Left lobe of liver (tissue), 2 donors: ENCODE measurements at places on chromosomes 5 and 9.
A peak's percentile ranks its signal among the peaks of the same experiment; 100 is the strongest.

- DNase-seq = no peak
Measured at GRCh38 chr5:111069839-111070238, 1.7 kb upstream of the TSLP start.

DNA sequence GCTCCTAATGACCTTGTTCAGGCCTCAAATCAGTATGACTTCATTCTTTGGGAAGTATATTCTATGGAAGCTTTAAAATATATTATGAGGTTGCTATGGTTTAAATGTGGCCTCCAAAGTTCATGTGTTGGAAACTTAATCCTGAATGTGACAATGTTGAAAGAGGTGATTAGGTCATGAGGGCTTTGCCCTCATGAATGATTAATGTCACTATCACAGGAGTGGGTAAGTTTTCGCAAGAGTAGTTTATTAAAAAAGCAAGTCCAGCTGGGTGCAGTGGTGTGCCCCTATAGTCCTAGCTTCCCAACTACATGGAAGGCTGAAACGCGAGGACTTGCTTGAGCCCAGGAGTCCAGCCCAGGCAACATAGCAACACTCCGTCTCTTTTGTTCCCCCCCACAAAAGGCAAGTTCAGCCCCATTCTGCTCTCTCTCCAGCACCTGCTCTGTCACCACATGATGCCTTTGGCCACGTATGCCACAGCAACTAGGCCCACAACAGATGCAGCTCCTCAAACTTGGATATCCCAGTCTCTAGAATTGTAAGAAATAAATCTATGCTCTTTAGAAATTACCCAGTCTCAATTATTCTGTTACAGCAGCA, 105.3 kb downstream of the SIL1 start:
- DNase-seq = no peak

DNA sequence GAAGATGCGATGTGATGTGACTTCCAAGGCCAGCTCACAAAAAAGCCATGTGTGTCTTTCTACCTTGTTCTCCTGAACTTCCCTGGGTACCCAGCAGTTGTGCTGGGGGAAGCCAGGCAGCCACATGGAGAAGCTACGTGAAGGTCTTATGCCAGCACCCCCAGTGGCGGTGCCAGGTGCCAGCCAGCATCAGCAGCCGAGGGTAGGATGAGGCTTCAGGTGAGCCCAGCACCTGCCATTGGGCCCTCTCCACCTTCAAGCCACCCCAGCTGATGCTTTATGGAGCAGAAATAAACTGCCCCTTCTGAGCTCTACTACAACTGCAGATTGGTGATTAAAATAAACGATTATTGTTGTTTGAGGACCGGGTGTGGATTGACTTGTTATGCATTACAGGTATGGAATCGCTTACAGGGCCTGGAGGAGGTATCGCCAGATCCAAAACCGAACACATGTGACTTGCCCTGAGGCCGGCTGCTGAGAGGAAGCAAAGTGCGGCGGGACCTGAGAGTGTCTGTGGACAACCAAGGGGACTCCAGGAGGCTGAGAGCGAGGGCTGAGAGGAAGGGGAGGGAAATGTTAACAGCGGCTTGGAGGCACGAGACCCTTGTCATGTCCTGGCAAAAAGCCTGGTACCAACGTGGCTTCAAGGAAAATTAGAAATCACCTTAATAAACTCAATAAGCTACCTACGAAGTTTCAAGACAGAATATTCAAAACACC, 36.0 kb upstream of the OLFM1 start:
- DNase-seq = peak; percentile 22

DNA sequence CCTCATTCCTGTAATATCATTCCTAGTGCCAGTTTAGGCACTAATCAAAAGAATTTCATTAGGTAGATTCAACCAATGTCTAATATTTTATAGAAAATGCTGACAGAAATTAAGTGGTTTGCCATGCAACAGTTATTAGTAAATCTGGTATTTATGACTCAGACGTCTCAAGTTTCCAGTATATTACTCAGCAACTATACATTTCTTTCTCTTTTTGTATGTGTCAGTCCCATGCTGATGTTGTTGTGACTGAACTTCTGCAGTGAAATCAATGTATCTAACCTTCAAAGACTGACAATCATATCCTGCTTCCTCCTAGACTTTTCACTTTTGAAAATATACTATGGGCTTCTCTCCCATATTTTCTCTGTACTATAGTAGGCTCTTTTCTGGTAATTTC, 822.5 kb downstream of the NR2F1-AS1 start:
- no peak for DNase-seq

GRCh38 chr9:137540536-137540935, 9.7 kb downstream of the PNPLA7 start:
- no peak for DNase-seq

DNA sequence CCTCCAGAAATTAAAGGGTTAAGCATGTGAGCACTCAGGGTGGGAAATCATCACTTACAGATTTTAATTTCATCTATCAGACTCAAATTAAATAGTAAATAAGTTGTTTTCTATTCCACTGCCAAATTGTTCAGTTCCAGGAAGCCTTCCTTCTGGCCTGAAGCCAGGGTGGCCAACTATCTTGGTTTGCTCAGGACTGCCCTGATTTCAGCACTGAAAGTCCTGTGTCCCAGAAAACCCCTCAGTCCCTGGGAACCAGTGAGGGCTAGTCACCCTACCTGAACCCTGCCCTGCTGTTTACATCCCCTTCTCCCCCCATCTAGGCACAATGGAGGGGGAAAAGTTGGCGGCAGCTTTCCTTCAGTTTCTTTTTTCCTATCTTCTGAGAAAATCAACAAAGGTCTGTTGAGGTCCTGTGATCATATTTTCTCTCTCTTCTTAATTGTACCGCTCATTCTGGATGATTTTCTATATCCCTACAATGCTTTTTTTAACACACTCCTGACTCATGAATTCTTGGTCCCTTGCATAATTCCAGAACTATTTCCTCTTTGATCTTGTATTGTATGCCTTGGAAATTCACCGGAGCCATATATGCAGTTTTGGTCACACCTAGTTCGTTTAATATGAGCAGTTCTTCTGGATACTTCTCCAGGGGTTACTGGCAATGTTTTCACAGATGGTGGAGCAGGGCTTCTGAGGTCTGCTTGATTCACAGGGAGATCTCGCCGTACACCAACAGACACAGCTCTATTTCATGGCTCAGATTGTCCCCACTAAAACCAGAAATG, 103.8 kb downstream of the MAP1B start:
- DNase-seq = no peak

GRCh38 chr9:126164796-126165525, 161.7 kb upstream of the MVB12B start:
- peak; percentile 26 for DNase-seq

- DNase-seq = no peak
Measured at GRCh38 chr5:133236541-133236951, 184.7 kb downstream of the HSPA4 start.

- DNase-seq = no peak
Measured at GRCh38 chr5:17817990-17818389, 183.7 kb downstream of the TAF11L14 start.

DNA sequence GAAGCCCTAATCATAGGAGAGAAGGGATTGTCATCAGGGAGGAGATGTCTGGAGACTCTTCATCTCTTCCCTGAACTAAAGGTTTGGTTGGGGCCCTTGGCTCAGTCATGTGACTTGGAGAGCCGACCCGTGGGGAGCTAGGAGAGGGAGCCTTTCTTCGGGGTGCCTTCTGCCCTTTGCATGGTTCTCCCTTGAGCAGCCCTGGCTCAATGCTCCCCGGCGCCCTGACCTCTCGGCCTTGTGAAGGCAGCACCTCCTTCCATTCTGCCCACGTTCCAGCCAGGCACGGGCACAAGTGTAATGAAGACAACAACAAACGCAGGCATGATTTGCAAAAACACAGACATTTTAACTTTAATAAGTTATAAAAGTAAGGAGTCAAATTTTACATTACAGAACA, 50.4 kb downstream of the ZNF354C start:
- DNase-seq = peak; percentile 32

DNA sequence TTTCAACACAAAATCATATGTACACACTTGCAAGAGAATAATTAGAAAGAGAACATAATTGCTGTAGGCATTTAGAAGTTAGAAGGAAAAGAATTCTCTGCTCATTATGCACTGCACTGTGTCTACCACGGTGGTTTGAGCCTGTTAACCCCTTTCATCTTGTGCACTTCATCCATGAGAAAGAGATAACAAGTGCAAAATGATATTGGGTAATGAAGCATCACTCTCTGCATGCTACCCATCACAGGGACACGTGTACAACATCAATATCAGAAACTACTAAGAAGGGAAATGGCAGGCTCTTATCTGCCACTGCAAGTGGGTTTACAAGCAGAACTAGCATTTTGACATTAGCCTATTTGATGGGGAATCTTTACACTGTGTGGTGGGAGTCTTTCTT, 202.6 kb downstream of the CDH12 start:
- no peak for DNase-seq

GRCh38 chr9:115598751-115599150, 480.8 kb upstream of the TNC start:
- no peak for DNase-seq

GRCh38 chr9:98775831-98776441, 20.4 kb downstream of the ANKS6 start:
- DNase-seq = no peak

GRCh38 chr5:179266291-179267070, 78.8 kb downstream of the ADAMTS2 start:
- DNase-seq = peak; percentile 30

GRCh38 chr5:164672931-164673694, 1167.7 kb downstream of the MAT2B start:
- no peak for DNase-seq

- no peak for DNase-seq
Measured at GRCh38 chr5:149851211-149851610, 93.4 kb downstream of the PDE6A start.

DNA sequence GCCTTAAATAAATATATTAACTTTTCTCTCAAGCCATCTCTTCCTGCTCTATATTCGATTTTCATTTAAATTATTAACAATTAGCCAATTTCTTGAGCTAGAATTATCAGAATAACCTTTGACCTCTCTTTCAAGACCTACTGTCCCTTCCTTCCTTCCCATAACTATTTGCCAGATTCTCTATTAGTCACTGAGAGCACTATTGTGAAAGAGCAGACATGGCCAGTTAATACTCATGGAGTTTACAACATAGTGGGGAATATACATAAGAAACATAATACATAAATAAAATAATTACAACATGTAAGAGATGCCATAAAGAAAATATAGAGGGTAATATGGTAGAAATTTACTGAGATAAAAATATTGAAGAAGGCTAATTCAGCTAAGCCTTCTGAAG, 72.1 kb upstream of the CHD1 start:
- DNase-seq = no peak

DNA sequence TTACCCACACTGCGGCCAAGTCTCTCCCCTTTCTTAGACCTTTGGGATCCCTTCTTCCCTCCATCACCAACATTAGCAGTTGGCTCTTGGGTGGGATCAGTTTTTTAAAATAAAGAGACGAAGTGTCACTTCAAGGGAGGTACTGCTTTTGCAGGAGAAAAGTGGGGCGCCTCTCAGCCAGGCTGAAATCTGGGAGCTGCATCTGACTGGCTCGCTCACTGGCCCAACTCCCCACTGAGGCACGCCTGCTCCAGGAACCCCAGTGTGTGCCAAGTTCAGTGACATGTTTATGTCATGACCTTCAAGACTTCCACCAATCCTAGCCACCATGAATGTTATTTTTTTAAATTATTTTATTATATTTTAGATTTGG, 130.5 kb downstream of the MVB12B start:
- DNase-seq = no peak

GRCh38 chr5:58912116-58912515, 329.2 kb downstream of the RAB3C start:
- DNase-seq = no peak

- no peak for DNase-seq
Measured at GRCh38 chr9:4177970-4178758, 121.7 kb downstream of the GLIS3 start.

GRCh38 chr9:38413283-38413682, 11.0 kb downstream of the IGFBPL1 start:
- no peak for DNase-seq
